ENCODE measurements at places on chromosomes 7 and 10. TPM values are rescaled to one million over a fixed set of nuclear protein-coding genes. Genes with fewer than 3 reads are reported as not detected.

OR2A5 gene
- not detected for total RNA-seq

NKX1-2 gene
- total RNA-seq: not detected

KCNH2 gene
- total RNA-seq: not detected

CLCN1 gene
- under 0.01 TPM for total RNA-seq

ACTL6B gene
- not detected for total RNA-seq

CYP2C19 gene
- total RNA-seq: not detected

INHBA gene
- total RNA-seq: 97.8 TPM

SH2D4B gene
- not detected for total RNA-seq

SFTPA1 gene
- total RNA-seq: not detected
